ENCODE measurements at places on chromosomes 7 and 10.

DNA sequence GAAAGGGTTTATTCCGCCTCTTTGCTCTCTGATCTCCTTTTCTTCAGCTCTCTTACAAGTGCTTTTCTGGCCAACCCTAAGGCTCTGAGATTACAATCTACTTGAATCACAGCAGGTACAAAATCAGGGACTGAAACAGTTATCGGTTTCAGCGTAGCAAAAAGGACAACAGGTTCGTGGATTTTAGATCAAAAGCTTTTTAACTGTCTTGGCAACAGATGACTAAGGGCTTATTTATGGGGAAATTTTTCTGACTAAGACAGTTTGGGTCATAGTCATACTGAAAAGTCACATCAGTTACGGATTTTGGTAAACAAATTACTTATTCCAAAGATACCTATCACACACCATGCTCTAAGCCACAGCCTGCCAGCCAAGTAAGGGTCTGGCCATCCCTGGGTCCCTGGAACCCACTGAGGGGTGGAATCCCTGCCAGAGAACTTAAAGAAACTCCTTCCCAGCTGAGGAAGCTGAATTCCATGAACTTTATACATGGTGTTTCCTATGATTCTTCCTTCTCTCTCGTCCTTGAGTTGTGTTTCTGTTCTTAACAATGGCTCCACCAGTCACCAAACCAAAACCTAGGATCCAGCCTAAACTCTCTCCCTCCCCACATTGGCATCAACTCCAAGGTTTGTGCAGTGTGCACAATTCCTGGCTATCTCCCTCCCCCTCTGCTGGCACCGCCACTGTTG lies 169.3 kb downstream of the FAM107B start:
- no peak for DNase-seq

- DNase-seq, result no peak
These were observed 26.8 kb downstream of the TACR2 start for GRCh38 chr10:69389827-69390490.

GRCh38 chr7:15625466-15625865 lies 61.0 kb downstream of the MEOX2 start:
- no peak for DNase-seq

GRCh38 chr10:62708569-62708968 lies 96.0 kb upstream of the ADO start:
- no peak for DNase-seq

DNA sequence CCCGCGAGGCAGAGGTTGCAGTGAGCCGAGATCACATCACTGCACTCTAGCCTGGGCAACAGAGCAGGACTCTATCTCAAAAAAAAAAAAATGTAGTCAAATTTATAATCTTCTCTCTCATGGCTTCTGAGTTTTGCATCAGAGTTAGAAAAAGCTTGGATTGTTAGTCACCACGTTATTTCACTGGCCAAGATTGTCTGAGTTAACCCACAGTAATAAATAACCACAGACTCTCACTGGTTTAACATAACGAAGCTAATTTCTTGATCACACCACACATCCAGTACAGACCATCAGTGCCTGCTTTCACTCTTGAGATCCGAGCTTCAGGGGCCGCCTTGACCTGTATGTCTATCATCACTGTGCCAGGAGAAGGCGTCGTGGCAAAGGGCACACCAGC lies 116.8 kb upstream of the JCAD start:
- no peak for DNase-seq

- DNase-seq, result no peak
These were observed 15.2 kb downstream of the WDR91 start for GRCh38 chr7:135195968-135196629.

- DNase-seq, result no peak
These were observed 13.7 kb upstream of the C10orf71 start for GRCh38 chr10:49285232-49285631.

DNA sequence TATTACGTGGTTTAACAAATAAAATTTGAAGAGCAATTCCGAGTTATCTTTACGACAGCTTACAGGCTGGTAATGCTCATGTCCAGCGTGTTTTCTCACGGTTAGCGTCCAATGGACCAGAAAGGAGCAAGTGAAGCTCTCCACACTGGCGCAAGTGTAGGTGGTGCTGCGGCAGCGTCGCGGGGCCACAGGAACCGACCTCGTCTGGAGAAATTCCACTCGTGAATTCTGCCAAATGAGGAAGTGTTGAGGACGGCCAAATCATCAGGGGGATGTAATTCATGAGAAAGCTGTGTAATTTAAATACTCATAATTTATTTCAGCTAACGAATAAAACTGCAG lies 350 bp upstream of the ZNF37A start:
- DNase-seq, result no peak

- no peak for DNase-seq
These were observed 84.1 kb downstream of the SNX10 start for GRCh38 chr7:26375726-26376174.

DNA sequence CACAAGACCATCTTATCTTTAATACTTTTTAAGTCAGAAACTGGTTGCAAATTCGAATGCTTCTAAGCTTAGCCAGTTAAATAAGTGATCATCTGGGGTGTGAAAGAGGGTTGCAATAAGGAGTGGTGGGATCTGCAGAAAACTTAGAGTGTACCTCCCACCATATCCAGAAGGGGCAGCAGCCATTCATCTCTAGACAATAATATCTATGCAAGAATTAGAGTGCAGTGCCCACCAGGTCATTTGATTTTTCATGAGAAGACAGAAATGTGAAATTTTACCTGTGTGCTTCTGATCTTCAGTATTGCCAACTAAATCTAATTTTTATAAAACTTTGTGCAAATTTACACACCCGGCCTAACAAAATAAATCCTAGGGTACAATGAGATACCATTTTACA lies 127.2 kb upstream of the SP4 start:
- no peak for DNase-seq

GRCh38 chr7:123499211-123499970 lies 35.0 kb downstream of the IQUB start:
- no peak for DNase-seq

DNA sequence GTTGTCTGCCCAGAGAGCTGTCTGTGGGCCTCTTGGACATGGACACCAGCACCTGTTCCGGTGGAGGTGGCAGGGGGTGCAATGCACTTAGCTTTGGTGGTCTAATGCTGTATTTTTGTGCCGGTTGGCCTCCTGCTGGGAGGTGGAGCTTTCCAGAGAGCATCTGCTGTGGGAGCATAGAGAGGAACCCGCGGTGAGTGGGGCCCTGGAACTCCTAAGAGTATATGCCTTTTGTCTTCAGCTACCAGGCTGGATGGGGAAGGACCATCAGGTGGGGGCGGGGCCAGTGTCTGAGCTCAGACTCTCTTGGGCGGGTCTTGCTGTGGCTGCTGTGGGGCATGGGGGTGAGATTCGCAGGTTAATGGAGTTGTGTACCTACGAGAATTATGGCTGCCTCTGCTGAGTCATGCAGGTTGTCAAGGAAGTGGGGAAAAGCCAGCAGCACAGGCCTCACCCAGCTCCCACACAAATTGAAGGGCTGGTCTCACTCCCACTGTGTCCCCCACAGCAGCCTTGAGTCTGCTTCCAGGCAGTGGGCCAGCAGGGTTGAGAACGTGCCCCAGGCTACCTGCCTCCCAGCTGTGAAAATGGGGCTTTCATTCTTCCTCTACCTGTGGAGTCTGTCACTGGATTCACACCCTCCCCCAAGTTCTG lies 29.0 kb downstream of the JAKMIP3 start:
- DNase-seq, result no peak

DNA sequence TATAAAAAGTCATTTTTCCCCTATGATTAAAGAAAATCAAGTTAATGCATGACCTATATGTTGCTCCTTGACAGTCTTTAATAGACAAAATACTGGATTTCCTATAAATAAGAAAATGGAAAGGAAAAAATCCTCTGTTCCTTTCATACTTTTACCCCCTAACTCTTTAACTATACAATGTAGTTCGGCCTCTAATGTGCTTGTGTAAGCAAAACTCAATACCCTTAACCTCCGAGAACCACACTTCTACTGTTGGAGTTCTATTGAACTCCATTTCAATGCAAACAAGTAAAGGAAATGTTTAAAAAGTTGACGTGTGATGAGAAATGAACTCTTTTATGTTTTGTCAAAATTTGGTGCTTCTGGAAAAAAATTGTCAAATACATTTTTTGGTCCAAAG lies 36.0 kb downstream of the HDAC9 start:
- no peak for DNase-seq

DNA sequence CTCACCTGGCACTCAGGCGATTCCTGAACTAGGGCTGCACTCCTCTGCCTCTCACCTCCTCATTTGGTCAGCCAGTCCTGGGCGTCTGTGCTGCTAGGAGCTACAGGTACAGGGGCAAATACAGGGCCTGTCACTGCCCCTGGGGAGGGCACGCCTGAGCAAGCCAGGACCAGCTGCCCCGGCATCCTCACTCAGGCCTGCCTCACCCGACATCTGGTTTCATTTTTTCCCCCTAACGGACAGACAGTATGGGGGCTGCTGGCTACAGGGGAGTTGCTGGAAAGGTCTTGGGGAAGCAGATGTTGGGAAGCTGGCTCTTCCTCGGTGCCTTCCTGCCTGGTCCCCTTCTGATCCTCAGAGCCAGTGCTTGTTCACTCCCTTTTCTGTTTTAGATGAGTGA lies 77.3 kb upstream of the PPIF start:
- no peak for DNase-seq

- no peak for DNase-seq
These were observed 730.8 kb downstream of the PHTF2 start for GRCh38 chr7:78529392-78529791.

DNA sequence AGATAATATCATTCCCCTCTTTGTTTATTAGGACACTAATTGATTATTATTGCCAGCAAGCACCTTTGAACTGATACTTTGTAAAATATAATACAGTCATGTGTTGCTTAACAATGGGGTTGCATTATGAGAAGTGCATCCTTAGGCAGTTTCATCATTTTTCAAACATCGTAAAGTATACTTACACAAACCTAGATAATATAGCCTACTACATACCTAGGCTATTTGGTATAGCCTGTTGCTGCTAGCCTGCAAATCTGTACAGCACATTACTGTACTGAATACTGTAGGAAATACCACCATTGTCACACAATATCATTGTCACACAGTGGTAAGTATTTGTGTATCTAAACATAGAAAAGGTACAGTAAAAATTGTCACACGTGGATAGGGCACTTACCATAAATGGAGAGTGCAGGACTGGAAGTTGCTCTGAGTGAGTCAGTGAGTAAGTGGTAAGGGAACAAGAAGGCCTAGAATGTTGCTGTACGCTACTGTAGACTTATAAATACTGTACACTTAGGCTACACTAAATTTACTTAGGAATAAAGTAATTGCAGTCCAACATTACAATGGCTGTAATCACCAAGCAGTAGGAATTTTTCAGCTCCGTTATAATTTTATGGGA lies 70.7 kb downstream of the LCOR start:
- DNase-seq, result no peak

GRCh38 chr7:96224073-96224472 lies 97.8 kb downstream of the SLC25A13 start:
- DNase-seq, result no peak

- no peak for DNase-seq
These were observed 18.2 kb downstream of the GPR146 start for GRCh38 chr7:1062296-1063294.

DNA sequence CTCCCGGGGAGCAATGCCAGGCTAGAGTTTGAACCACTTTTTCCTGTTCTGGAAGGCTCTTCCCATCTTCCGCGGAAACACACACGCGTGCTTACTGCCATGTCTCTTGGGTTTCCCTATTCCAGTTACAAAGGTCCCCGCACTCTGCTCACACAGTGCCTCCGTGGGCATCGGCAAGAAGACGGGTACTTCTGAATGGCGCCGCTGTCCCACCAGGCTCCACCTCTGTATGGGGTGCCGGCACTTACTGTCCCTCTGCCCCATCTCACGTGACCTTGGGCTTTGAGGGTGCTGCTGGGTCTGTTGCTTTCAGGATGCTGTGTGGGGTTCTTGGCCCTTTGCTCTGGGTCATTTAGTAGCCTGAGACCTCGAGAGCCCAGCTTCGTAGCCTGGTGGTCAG lies 170.7 kb upstream of the SH2B2 start:
- DNase-seq, result no peak

DNA sequence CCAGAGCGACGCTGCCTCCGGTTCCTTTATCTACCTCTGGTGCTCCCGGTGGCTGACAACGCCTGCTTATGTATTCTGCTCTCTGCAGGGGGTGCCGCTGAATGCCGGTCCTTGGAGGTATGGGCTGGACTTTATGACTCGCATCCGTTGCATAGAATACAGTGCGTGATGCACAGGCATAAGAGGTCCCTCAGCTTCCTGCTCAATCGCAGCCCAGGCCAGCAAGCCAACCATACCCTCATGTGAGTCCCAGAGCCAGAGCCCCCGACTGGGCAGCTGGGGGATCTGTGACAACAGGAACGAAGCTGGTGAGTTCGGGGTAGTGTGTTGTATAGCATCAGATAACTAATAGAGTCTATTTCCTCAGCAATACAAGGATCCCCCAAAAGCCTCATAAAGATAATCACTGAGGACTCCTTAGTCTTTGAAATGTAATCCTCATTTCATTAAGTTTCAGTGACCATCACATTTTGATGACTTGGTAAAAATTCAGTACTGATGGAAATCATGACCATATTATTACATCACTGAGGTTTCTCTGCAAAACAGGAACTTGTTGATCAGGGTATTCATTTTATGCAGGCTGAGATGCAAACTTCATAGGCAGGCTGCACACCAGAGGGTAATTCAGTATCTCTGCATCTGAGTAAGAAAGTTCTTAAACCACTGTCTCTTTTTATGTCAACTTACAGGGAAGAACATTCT lies 607.8 kb downstream of the PTPRN2 start:
- no peak for DNase-seq

DNA sequence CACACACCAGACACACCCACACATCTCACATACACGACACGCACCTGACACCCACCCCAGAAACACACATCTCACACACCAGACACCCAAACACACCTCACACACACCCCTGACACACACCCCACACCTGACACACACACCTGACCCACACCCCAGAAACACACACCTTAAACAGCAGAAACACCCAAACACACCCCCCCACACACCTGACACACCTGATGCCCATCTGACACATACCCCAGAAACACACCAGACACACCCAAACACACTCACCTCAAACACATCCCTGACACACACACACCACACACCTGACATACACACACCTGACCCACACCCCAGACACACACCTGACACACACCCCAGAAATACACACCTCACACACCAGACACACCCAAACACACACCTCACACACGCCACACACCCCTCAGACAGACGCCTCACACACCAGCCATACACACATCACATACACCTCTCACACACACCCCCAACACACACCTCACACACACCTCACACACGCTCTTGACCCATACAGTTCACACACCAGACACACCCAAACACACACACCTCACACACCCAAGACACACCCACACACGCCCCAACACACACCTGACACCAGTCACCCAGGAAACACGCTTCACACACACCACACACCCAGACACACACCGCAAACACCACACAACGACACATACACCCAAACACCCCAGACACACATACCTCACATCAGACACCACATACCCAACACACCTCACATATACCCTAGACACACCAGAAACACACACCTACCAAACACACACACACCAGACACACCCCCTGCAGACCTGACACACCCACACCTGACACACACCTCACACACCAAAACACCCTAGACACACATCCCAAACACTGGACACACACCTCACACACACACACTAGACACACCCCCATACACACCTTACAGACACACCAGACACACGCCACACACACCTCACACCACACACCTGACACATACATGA lies 1.7 kb upstream of the CALY start:
- DNase-seq, result no peak

GRCh38 chr7:98617960-98618418 lies 904 bp downstream of the NPTX2 start:
- no peak for DNase-seq
